ENCODE measurements at places on chromosomes 13 and 19.

DNA sequence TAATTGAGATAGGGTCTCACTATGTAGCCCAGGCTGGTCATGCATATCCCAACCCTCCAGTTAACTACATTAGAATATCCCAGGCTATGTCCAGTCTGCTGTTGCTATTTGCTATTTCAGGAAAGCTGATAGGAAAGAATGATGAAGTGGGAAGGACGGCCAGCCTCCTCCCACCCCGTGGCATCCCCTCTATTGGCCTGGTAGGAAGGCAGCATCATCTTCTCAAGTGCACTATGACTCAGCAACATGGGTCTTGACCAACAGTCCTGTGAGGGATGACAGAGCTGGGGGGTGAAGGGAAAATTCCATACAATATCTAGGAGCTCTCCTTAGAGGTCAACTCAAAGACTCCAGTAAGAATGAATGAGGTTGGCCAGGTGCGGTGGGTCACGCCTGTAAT lies 48.0 kb upstream of the ABCC4 start:
- no peak for DNase-seq

DNA sequence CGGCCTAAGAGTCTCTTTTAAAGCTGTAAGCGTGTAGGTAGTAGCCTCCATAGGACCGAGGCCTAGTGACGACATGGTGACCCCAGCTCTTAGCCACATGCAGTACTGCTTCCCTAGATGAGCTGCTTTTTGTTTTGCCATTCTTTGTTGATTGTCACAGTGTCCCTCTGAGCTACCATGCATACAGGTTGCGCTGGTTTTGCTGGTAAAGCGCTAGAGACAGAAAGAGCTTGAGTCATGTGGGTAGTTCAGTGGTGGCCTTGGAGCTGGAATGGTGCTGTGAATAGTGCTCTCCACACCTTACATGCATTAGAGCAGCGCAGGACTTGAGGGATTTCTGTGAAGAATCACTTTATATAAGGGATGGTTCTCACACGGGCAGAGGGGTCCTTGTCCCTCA lies 5.1 kb downstream of the HNRNPM start:
- no peak for DNase-seq

DNA sequence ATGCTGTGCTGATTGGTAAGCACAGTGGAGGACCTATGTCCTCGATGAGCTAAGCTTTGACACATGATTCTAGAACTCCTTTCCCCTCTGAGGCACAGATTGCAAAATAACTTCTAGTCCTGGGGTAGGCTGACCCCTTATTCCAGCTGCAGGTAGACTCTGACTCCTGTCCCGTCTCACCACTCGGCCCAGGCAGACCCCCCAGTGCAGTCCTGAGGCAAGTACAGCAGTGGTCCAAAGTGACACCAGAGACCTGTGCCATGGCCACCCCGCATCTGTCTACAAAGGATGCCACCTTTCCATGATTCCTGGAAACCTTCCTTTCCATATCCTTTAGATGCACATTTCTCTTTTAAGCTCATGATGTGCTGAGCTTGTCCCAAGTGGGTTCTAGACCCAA lies 482.5 kb downstream of the ZNF536 start:
- DNase-seq: no peak

DNA sequence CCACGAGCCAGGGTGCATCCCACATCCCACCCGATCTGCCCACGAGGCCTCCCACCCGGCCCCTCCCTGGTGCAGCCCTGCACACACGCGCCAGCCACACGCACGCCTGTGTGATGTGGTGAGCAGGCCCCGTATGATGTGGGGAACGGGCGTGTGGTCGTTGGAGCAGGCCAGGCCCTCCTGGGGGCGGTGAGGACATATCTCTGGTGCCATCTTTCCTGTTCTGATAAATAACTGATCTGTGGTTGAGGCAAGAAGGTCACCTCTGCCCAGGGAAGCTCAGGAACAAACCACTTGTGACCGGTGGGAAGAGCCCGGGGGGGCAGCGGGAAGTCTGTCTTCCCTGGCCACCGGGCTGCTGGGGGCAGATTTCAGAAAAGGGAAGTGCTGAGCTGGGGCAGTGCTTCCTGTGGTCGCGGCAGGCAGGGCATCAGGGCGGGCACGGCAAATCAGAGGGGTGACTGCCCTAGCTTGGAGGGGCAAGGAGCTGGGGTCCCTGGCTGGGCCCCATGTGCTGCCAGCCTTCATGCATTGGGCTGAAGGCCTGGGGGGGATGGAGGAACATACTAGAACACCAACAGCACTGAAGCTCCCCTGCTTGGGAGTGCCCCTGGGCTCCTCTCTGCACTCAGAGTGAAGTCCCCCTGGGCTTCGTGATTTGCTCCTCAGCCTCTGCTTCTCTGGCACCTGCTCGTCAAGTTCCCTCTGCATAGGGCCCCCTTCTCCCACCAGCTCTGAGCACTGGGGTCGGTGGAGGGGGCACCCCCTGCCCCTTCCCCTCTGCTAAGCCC lies 35.2 kb upstream of the SLC7A10 start:
- DNase-seq: no peak

DNA sequence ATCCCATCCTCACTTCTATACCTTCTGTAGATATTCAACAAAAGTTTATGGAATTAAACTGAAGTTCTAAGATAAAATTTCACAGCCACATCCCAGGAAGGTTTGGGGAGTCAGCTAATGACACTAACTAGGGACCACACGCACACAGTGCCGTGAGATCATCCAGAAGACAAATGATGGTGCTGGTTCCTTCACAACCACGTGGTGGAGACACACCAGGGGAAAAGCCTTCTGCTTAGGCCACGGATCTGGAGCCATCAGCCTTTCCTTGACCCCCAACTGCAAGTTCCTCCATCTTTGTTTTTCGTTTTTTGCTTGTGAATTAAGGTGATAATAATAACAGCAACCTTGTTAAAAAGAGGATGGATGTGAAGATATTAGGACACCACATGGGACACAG lies 241.6 kb upstream of the MAB21L1 start:
- DNase-seq: no peak

DNA sequence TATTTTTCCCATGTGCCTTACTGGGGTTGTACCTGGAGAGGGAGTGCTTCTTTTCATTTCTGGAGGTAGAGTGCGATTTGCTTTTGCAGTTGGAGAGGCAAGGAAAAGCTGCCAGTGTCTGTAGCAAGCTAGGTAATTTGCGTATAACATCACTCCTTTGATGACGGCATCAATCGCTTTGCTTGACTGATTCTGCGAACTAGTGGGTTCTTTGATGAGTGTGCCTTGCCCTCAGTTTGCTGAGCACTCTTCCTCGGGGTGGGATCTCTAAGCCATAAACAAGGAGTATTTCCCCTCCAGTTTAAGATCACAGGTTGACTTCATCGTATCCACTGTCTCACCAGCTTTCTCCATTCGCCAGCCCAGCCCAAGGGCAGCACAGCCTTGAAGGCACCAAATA lies 344.5 kb downstream of the KCNRG start:
- no peak for DNase-seq

- no peak for DNase-seq
These were observed 53.3 kb upstream of the SLC7A1 start for GRCh38 chr13:29648760-29649159.

DNA sequence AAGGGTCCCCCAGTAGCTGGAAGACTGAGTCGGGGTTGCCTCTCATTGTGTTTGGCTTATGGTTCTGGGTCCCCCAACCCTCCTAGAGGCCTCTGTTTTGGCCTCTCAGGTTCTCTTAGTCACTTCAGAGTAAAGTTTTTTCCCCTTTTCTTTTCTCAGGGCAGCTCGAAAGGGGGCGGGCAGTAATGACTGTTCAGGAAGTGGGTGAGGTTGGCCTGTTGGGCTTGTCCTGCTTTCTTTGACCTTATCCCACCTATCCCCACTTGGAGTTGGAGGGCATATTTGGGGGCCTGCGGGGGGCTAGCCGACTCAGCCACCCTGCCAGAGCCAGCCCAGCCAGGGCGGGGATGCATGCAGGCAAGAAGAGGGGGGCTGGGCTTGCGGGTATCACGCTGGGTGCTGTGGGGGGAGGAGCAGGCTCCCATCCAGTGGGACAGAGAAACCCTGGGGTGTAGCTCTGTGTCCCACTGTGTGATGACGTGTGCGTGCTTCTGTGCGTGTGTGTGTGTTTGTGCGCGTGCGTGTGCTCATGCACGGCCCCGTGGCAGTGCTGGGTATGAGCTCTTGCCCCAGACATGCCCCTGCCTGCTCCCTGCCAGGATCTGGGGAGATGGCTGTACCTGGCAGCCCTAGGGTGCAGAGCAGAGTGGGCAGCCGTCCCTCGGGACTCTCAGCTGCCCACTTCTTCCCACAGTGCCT lies 1.4 kb downstream of the CIC start:
- peak; percentile 86 for DNase-seq

DNA sequence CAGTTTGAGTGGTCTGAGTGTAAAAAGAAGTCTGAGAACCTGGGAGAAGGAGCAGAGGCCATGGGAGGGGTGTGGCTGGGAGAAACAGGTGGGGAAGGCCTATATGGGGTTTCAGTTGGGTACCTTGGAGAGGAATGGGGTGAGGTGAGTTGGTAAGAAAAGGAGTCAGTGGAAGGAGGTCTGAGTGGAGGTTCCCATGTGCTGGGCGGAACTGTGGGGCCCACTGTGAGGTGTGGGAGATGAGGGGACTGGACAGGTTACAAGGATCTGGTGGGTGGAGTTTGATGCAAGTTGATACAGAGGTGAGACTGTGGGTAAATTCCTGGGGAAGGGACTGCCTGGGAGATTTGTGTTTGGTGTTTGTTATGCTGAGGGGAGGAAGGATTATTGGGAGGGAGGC lies 2.1 kb downstream of the ZNF574 start:
- DNase-seq: no peak

DNA sequence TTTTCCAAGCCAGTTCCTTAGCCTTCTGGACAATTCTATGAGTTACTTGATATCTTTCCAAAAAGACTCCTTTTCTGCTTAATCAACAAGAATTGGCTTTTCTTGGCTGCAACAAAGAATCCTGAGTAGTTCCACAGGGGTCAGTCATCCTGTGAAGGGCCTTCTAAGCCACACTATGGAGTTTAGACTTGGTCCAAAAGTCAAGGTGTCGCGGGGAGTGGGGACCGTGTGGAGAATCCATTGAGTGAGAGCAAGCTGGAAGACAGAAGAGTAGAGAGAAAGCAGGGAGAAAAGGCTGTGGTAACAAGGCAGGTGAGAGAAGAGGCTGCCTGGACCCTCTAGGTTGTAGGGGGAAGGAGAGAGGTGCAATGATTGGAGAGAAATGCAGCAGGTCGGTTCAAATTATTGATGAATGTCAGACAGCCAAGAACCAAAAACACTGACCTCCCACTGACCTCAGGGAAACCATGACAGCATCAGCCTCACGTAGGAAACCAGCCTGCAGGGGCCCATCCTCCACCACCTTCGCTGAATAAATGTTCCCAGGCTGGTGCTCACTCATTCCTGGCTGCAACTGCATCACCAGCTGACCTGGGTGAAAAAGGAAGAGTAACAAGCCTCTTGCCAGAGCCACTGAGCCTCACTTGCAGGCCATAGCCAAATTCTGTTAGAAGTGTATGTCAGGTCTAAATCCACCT lies 7.1 kb upstream of the IFT88 start:
- no peak for DNase-seq

DNA sequence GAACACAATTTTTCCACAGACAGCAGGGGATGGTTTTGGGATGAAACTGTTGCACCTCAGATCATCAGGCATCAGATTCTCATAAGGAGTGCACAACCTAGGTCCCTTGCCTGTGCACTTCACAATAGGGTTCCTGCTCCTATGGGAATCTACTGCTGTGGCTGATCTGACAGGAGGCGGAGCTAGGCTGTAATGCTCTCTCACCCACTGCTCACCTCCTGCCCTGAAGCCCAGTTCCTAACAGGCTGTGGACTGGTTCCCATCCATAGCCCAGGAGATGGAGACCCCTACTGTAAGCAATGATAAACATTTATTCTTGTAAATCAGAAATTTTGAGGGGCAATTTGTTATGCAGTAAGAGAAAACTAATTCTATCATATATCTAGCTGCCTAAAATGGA lies 1234.7 kb downstream of the SLITRK1 start:
- no peak for DNase-seq

DNA sequence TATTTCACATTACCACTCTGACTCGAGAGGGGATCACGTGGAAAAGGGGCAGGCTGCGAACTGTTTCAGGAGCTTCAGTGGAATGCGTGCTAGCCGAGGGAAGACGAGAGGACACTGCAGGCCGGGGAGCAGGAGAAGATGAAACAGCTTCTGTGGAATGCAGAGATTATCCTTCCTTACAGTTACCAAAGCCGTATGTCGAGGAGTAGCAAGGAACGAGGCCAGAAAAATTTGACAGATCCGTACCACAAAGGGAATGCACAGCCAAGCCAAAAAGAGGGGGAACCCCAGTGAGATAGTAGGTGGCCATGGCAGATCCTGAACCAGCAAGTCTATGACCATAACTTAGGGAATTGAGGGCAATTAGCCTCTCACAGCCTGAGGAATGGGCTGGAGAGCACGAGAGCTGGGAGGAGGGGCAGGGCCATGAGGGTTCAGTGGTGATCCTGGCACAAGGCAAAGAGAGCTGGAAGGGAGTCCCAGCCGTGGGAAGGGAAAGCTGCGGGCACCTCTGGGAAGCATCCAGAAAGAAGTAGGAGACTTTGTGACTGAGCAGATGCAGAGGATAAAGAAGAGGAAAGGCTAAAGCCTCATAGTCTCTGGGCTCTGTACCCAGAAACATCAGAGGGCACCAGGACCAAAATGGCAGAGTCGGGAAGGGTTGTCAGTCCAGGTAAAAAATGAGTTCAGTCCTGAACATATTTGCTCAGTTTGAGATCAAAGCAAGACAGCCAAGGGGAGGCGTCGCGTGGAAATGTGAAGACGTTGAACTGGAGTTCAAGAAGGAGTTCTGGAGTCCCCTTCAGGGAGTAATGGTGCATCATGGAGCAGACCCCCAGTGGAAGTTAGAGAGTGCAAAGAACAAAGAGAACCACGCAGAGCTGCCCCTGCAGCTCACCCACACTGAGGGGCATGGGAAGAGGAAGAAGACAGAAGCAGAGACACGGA lies 5.1 kb downstream of the COL4A1 start:
- DNase-seq: no peak

- no peak for DNase-seq
These were observed 237.4 kb downstream of the NBEA start for GRCh38 chr13:35179494-35179893.

GRCh38 chr19:38374332-38375097 lies at the start of gene PSMD8:
Gene PSMD8, plus strand, starts transcription at chr19:38374571. Its CDS starts 31 bp downstream, at chr19:38374602.
- DNase-seq: peak; percentile 100

- no peak for DNase-seq
These were observed 245.3 kb upstream of the NBEA start for GRCh38 chr13:34696741-34697140.
